ENCODE measurements at places on chromosomes 6 and 20.

- DNase-seq = peak; percentile 49
These were observed 66.7 kb downstream of the CD164 start for GRCh38 chr6:109315341-109316110.

DNA sequence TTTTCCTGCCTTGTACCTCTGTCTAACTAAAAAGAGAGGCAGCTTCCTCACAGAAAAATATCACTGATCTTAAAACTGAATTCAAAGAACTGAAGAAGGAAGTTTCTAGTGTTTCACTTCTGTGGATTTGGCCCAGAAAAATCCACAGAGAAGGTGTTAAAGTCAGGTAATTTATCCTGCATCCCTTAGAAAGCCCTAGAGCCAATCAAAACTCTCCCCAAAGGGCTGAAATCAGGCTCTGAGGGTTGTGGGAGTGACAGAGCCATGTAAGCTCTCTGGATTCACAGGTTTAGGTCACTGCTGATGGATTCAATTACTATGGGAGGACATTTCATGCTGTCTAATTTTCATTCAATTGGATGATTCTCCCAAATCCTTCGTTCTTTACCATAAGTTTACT lies 152.3 kb downstream of the OR2B2 start:
- no peak for DNase-seq

DNA sequence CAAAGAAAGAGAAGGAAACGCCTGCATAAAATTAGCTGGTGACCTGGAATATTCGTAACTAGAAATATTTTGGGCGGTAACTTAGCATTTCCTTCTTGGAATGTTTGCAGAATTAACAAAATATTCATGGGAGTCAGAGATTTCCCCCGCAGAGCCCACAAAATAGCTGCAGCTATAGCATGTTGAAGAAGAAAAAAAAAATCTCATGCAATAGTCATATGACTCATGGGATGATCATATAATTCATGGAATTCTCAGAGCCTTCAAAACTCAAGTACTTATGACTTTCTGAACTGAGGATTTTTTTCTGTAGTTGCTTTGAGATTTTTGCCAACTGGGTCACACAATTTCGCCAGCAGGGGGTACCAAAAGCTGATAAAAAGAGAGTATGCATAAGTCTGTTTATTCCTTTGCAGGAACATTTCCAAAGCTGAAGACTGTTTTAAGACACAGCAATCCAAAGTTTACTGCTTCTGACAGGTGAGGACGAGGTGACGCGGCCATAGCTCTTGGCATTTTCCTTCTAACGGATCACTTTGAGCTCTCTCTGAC lies 586.0 kb upstream of the CHD6 start:
- no peak for DNase-seq

DNA sequence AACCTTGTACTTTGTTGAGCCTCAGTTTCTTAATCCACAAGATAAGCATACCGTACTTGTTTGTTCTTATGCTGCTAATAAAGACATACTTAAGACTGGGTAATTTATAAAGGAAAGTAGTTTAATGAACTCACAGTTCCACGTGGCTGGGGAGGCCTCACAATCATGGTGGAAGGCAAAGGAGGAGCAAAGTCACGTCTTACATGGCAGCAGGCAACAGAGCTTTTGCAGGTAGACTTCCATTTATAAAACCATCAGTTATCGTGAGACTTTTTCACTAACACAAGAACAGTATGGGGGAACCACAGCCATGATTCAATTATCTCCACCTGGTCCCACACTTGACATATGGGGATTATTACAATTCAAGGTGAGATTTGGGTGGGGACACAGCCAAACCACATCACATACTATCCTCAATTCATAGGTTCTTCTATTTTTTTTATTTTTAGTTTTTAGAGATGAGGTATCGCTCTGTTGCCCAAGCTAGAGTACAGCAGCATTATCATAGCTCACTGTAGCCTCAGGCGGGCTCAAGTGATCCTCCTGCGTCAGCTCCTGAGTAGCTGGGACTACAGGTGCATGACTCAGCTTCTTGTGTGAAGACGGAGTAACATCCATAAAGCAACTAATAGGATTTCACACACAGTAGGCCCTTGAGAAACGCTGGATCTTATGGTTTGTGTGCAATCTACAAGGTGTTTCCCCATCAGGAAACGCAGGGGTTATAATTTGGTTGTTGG lies 76.7 kb upstream of the IYD start:
- no peak for DNase-seq

DNA sequence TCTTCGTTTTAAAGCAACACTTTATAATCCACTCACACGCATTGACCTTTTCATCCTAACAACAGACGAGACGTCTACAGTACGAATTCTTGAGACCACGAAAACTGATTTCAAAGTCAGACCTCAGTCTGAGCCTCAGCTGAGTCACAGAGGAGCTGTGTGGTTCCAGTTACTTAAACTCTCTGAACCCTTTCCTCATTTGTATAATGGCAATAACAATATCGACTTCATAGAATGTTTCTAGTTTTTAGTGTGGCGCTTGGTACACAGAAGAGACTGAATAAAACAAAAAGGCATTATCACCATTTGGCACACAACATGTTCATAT lies 236.9 kb downstream of the ATXN1 start:
- no peak for DNase-seq

DNA sequence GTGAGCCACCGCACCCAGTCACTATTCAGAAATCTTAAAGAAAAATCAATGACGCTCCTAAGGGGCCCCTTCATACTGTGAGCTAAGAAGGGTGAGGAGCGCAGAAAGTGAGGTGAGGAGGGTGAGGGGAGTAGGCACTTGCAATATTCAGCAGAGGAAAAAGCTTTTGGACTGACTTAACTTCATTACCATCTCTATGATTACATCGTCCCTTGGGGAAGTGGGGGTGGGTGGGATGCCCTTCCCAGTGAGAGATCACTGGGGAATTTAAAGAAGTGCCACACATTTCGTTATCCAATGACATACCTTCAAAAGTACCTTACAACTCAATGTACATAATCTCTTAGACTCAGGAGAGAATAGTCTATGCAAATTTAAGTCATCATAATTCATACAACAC lies 46.5 kb downstream of the SMLR1 start:
- no peak for DNase-seq

DNA sequence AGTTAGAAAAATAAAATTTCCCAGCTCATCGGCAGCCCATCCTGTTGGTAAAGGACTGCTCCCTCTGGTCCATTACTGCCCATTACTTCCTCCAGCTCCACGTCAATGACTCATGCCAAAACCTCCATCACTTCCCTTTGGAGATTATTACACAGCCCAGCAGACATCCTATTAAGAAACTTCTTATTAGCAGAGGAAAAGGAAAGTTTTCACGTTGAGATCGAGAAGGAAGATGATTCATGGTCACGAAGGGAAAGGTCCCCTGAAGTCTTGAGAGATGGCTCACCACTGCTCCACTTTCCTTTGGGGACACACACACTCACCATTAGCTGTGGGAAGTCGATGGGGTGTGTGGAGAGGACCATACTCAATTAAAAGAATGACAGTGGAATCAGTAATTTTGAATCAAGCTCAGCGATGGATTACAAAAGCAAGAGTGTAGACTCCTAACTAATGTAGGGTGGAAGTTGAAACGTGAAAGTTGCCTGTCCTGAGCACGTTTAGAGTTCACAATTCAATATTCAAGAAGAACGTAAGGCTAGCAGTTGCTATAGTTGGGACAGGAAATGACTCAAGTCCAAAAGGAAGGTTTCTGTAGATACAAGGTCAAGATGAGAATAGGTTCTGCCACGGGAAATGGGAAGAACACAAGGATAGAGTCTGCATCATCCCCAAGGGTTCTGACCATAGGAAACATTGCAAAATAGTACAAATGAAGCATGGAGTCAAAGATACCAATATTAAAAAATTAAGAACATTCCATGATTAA lies 21.6 kb downstream of the SASH1 start:
- DNase-seq = no peak

GRCh38 chr6:72080260-72080941 lies 194.1 kb downstream of the RIMS1 start:
- no peak for DNase-seq

- no peak for DNase-seq
These were observed 14.7 kb upstream of the TNFAIP3 start for GRCh38 chr6:137852346-137852745.

DNA sequence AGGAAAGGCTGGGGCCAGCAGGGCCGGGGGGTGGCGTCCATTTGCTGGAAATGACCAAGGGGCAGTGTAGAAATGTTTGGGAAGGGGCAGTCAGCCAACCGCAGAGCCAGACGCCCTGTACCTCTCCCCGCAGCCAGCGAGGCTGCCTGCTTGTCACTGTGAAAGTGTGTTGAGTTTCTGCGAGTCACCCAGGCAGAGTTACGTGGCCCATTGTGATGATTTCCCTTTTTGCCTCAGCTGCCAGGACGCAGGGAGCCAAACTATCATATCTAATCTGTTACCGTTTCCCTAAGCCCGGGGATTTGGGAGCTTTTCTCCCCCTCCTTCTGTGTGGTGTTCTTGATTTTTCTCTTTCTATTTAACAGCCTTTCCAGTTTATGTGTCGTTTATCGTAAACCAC lies 67.9 kb upstream of the STX16 start:
- no peak for DNase-seq

GRCh38 chr6:1278061-1278720 lies 33.7 kb upstream of the FOXQ1 start:
- no peak for DNase-seq

DNA sequence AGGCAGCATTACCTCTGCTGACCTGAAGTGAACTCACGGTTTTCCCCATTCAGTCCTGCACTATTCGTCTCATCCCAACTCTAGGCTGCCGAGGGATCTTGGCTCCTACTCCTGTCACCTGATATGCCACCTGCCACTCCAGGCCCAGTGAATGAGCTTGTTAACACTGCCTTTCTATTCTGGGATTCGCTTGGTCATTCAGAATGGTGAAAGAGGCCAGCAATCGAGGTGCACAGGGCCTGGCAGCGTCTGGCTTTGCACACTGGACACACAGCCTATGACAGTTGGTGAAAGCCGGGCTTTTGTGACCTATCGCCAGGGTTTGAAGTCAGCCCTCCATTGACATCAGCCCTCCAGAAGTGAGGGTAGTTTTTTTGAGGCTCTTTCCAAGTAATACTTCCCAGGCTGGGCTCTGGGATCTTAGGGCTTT lies 59.3 kb upstream of the MYL9 start:
- no peak for DNase-seq

- DNase-seq = no peak
These were observed 77.3 kb upstream of the SLC35F1 start for GRCh38 chr6:117829594-117830319.

GRCh38 chr6:41644297-41644879 lies 6.1 kb downstream of the MDFI start:
- peak; percentile 24 for DNase-seq

DNA sequence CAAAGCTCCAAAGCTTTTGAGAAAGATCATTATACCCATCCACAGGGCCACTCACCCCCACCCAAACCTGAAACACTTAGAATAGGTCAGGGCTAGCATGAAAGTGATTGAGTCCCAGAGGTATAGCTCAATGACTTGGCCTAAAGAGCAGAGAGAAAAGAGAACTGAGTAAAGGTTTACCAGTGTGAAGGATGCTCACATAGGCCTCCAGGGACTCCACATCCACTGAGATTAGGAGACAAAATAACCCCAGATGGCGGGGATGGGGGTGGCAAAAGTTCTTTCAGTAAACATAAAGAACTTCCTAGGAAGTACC lies 12.2 kb downstream of the SAYSD1 start:
- no peak for DNase-seq

GRCh38 chr20:32598606-32599005 lies 13.5 kb upstream of the NOL4L start:
- DNase-seq = no peak

DNA sequence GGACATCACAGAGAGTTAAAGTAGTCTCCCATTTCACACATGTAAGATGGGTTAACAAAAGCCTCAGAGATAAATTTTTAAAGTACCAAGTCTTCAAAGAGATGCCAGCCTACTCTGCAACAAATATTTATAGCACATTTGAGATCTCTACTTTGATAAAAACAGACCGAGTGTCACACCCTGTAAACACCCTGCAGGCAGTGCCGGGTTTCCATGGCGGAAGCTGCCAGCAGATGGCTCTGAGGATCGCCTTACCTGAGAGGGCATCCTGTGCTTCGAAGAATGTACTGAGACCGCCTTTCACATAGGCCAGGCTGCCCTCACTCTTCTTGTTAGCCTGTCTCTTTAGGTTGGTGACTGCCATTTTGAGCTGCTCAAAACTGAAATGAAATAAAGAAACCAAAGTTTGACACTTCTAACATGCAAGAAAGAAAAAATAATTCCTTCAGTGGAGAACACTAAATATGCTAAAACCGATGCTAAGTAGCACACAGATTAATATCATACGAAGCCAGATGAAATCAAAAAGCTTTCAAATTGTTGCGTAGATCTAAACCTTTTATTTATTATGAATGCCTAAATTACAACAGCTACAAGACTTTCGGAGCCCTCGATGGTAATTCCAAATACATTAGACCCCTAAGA lies 39.3 kb downstream of the HUS1B start:
- DNase-seq = no peak

GRCh38 chr6:12506159-12506558 lies 210.4 kb upstream of the PHACTR1 start:
- no peak for DNase-seq

DNA sequence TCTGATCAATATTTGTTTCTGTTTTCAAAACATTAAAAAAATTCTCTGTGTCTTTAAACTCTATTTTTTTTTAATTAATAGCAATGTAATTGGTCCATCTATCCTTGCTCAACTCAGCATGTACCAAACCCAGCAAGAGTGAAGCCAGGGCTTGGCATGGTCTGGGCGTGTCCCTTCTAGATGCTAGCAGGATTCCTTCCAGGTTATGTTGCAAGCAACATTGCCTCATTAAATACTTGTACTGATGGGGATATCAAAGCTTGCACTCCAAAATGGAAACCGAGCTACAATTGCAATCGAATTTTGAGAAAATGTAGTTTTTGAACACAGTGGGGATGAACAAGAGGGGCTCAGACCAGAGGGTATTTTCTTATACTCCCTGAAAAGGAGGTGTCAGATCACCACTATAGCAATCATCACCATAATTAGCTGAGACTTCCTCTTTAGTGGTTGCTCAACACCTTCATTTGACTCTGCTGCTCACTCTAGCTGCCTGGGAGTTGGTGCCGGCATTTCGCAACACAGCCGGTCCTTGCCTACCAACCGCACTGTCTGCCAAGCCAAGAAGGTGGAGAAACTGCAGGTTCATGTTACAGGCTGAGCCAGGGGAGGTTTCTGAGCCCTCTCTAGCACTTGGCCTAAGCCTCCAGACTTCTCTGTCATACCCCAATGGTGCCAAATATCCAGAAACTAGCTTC lies 67.8 kb upstream of the RALGAPA2 start:
- DNase-seq = no peak

GRCh38 chr6:6202886-6203285 lies 117.6 kb downstream of the F13A1 start:
- no peak for DNase-seq

- DNase-seq = no peak
These were observed 34.5 kb upstream of the CEP85L start for GRCh38 chr6:118685823-118686449.

GRCh38 chr6:88008831-88009231 lies 38.8 kb upstream of the SPACA1 start:
- DNase-seq = no peak

- no peak for DNase-seq
These were observed 42.7 kb upstream of the SLC22A2 start for GRCh38 chr6:160301339-160301738.

- no peak for DNase-seq
These were observed 6.0 kb upstream of the MRAP2 start for GRCh38 chr6:84027340-84028181.

- no peak for DNase-seq
These were observed 80.7 kb downstream of the HIVEP1 start for GRCh38 chr6:12092762-12093161.
